ENCODE measurements at places on chromosomes 5 and 9.

GRCh38 chr5:123124859-123125595 is 36.0 kb downstream of the PRDM6 start:
- DNase-seq, result no peak

GRCh38 chr9:87592554-87593358 is 95.1 kb downstream of the DAPK1 start:
- no peak for DNase-seq

GRCh38 chr9:87127978-87128614 is 180.8 kb upstream of the GAS1 start:
- no peak for DNase-seq

- peak; percentile 79 for DNase-seq
Measured at GRCh38 chr5:158126442-158127405, 267.8 kb upstream of the CLINT1 start.

GRCh38 chr9:76798527-76798926 is 34.3 kb downstream of the PCA3 start:
- DNase-seq, result no peak

DNA sequence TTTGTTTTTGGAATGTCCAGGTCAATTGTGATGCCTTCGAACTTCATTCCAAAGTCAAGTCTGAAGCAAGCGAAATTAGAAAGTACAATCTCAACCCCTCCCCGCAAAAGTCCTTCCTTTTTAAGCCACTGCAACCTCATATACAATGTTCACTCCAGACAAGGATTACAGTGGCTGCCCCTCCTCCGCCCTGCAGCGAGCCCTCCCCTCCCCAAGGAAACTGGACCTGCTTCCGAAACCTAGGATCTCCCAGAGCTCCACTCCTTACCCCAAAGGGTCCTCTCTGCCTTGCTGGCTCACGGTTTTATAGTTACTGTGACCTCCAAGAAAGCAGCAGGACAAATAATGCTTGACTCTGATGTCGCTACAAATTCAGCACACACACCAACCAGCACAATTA is 10.4 kb downstream of the LRRC14B start:
- DNase-seq, result no peak

Data from NCI-H146 (cell line).